Stimulated activated naive CD8-positive, alpha-beta T cell treated with anti-CD3 and anti-CD28 coated beads, Interleukin-15, Interleukin-2, amounts not matched to agents 100 U/mL and 50 U/mL, for 24 hours (primary cell): ENCODE measurements at places on chromosomes 16 and 17.

GRCh38 chr17:19702217-19702641 lies 14.2 kb downstream of the SLC47A2 start:
- DNase-seq = no peak

GRCh38 chr16:9850817-9851216 lies 331.4 kb downstream of the GRIN2A start:
- DNase-seq = no peak

DNA sequence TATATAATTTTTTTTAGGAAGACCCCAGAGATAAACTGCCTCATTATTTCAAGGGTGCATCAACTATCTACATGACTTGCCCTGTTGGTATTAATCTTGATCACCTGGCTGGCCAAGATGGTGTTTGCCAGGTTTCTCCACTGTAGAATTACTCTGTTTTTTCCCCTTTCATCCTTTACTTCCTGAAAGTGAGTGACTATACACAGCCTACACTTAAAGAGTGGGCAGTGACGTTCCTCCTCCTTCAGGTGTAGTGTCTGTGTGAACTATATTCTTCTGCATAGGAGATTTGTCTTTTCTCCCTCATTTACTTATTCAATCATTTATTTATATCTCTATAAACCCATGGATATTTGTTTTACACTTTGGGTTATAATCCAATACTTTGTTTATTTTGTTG lies 246.7 kb downstream of the IRF8 start:
- DNase-seq = no peak

- no peak for DNase-seq
These were observed 104.6 kb downstream of the TRIM37 start for GRCh38 chr17:59002126-59002525.

DNA sequence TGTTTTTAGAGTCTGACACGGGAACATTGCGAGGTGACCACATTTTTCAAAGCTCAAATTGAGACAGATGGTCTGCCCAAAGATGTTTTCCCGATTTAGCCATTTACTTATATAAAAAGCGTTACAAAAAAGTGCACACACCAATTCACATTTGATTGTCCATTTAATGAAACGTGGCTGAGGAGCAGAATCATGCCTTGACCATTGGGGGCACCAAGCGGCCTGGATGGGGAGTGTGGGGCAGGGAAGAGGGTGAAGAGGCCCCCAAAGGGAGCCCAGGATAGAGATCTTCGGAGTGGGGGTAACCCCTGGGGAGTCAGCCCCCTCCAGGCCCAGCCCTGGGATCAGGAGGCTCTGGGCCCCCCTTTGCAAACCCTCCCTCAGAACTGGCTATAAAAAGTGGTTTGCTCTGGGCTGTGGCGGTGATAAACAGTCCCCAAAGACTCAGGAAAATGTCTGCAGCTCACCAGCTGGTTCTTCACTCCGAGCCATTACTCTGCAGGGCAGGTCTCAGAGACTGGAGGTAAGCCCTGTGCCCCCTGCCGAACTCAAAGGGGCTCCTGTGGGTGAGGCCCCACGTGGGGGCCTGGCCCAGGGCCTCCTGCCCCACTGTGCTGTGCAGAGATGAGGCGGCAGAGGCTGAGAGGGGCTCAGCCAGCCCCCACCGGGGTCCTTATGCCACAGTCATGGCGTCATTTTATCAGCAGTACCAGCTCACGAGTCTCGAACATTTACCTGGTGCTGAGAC lies 105.9 kb upstream of the SEC14L1 start:
- no peak for DNase-seq

DNA sequence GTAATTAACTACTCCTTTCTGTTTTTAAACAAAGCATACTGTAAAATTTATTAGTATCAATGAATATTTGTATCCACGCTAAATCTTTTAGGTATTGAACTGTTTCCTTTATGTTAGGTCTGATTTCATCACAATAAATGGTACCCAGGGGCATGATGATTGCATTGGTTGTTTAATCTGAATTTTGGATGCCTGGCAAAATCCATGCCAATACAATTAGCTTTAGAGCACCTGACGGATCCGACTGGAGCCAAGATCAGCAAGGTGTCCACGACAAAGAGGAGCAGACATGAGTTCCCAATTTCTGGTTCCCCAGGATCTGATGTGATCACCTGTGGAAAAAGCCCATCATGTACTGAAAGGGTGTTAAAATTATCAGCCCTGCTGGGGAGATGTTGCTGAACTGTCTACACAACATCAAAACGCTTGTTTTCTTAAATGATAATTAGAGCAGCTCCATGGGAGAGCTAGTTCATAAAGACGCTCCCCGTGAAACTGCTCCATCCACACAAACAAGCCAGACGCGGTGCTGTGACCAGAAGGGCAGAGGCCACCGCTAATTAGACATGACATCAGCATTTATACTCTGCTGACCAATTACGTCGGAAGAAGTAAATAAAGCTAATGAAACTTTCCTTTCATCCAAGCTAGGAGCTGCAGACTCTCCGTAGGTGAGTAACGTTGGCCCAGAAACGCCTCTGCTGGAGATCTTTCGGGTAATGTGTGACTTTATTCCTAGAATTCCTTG lies 151.7 kb downstream of the CPPED1 start:
- DNase-seq = no peak

GRCh38 chr17:17183744-17184143 lies 22.4 kb downstream of the PLD6 start:
- no peak for DNase-seq

DNA sequence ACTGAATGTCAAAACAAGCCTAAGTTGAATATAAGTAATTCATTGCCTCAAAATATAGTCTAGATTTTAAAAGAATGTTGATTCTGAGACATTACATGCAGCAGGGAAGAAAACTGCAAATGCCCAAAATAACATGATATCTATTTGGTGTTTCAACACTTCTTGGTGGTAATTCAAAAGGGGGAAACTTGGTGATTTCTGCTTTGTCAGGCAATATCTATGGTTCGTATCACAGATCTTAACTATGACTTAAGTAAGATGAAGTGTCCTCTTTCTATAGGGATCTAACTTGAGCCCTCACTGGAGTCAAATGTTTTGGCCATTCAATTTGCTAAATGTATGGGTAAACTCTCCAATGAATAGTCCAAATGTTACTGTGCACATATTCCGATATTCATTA lies 44.6 kb downstream of the GNA13 start:
- no peak for DNase-seq

DNA sequence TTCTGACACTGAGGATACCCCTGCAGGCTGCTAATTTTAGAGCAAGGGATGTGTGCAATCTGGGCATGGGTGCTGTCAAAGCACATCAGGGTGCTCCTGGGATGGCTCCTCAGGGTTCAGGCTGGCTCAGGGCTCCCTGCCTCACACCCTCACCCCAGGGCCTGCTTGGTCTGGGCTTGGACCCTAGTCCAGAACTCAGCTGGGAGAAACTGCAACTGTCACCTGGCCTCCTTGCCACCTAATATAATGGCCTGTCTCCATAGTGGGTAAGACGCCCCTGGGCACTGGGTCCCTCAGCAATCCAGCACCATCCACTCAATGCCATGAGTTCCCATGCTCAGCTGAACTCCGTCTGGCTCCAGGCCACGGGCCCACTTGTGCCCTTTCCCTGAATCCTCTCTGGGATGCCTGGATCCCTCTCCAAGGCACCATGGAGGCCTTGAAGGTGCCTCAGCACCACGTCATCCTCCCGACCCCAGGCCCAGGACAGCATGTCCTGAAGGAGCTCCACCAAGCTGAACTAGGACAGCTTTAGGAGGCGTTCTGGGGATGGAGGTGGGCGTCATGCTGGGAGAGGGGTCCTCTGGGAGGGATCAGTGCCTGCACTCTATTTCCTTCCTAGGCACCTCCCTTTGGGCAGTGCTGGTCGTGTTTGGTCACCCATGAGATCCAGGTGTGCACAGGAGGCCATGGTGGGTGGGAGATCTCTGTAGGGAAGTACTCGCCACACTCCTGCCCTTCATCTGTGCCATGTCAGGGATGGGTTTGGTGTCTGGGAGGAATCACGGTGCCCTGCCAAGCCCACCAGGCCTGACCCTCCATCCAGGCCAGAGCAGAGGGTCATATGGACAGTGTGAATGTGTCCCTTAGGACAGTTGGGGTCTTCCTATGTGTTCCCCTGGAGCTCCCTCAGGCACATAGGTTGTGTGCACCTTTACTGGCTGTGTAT lies 1688.4 kb downstream of the TP53TG3F start:
- DNase-seq = no peak

DNA sequence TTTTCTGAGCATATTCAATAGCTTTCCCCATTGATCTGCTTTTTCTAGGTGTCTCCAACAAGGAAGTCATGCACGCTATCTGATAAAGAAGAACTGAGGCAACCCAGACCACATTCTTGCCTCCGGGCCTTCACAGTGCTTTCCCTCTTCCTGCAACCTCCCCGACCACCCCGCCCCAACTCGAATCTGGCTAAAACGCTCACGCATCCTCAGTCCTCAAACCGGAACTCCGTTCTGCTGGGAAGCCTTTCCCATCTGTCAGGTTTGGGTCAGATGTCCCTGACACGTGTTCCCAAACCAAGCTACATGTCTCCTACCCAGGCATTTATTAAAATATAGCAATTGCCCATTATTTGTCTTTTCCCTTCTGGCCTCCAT lies 112.7 kb downstream of the VPS53 start:
- no peak for DNase-seq

- DNase-seq = no peak
These were observed 392.1 kb upstream of the SALL1 start for GRCh38 chr16:51542981-51543815.

DNA sequence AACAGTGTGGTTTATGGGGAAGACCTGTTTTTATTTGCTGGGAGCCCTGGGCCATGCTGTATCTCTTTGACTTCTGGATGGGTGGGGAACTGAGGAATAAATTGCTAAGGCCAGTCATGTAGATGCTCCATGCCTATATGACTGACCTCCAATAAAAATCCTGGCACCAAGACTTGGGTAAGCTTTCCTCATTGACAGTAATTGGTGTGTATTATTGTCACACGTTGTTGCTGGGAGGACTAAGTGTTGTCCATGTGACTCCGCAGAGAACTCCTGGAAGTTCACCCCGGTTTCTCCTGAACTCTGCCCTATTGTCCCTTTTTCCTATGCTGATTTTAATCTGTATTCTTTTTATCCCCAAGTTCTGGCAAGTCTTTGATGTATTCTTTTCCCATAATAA lies 33.4 kb upstream of the USP22 start:
- no peak for DNase-seq

GRCh38 chr17:76642994-76643393 lies 563 bp downstream of the ST6GALNAC1 start:
- no peak for DNase-seq

DNA sequence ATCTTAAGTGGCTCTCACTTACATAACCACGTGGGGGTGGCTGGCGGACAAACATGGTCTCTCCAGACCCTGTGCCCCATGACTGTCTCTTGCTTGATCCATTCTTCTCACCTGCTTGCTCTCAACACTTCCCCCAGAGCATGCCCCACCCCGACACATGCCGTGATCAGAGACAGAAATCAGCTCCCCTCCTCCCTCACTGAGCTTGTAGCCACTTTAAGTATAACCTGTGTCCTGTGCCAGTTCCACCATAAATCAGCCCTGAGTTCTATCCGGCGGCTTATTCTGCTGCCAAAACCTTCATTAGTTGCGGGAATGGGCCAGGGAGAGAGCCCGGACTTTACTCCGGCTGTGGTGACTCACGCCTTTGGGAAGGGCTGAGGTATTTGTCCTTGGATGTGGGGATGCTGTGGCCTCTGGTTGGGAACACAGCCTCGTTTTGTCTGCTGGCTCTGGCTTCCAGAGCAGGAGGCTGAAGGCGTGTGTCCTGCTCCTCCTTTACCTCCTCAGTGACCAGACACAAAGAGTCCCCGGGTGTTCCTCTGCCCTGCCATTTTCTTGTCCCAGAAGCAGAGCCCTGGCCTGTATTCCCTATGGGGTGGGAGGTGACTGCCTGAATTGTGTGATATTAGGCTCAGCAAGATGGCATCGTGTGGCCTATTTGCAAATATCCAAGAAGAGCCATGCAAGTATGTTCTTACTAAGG lies 21.1 kb downstream of the ANKRD40 start:
- DNase-seq = no peak

GRCh38 chr17:10061111-10061845 lies 137.1 kb downstream of the GAS7 start:
- no peak for DNase-seq

- no peak for DNase-seq
These were observed 89.0 kb upstream of the CDH5 start for GRCh38 chr16:66277311-66278070.

GRCh38 chr17:4127555-4127954 lies 15.3 kb downstream of the ZZEF1 start:
- no peak for DNase-seq

DNA sequence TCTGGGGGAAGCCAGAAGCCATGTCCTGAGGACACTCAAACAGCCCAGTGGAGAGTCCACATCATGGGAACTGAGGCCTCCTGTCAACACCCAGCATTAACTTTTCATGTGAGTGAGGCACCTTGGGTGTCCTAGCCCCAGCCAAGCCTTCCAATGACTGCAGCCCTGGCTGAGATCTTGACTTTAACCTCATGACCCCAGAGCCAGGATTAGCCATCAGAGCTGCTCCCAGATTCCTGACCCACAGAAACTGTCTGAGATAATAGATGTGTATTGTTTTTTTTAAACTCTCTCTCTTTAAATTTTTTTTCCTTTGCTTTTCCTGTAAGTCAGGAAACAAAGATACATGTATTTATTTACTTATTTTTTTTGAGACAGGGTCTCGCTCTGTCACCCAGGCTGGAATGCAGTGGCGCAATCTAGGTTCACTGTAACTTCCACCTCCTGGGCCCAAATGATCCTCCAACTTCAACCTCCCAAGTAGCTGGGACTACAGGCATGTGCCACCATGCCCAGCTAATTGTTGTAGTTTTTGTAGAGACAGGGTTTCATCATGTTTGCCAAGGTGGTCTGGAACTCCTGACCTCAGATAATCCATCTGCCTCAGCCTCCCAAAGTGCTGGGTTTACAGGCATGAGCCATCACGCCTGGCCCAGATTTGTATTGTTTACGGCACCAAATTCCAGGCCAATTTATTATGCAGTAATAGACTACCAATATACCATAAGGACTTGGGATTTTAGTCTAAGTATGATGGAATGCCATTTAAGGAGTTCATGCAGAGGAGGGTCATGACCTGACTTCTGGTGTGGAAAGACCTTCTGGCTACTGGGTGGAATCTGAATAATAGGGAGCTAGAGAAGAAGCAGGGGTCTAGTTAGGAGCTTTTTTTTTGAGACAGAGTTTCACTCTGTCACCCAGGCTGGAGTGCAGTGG lies 14.0 kb upstream of the TMEM94 start:
- no peak for DNase-seq

GRCh38 chr16:27406511-27407128 lies 4.6 kb downstream of the IL21R start:
- peak; percentile 53 for DNase-seq

GRCh38 chr16:75377729-75378386 lies 55.4 kb downstream of the CFDP1 start:
- DNase-seq = no peak

DNA sequence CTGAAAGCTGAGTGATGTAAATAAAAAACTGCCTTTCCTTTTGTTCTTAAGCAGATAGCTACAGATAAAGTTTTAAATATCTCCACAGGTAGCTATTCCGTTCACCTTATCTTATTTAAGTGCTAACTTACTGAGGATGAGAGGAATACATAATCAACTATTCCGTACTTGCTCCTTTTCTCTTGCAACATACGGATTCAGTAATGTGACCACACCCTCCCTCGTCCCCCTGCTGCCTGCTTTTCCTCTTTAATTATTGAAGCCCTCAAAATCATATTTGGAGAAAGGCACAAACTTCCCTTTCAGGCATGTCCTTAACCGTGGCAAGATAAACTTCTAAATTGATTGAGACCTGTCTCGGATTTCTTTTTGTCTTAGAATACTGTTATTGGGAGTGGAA lies 101.4 kb downstream of the MAP2K4 start:
- DNase-seq = no peak

- DNase-seq = no peak
These were observed 55.4 kb upstream of the ENPP7 start for GRCh38 chr17:79675413-79675725.
